ENCODE measurements at places on chromosomes 4 and X.

GRCh38 chr4:113052379-113052951 lies 3.0 kb downstream of the ANK2 start:
- peak; percentile 5 for DNase-seq

DNA sequence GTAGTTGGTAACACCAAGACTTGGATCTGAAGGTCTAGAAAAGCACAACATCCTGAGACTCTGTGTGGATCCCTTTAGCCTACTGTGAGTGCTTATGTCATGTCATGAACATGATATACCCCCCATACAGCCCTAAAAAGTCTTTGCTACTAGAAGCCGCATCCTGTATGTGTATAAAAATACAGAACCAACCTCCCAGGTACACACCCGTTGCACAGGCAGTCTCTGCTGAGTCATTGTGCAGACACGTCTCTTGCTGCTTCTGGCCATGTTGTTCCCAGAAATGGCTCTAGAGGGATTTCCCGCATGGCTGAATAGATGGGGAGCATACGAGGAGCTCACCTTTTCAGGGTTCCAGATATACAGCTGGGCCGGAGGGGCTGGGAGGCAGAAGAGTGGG lies 93.3 kb downstream of the MAMLD1 start:
- DNase-seq, result no peak

GRCh38 chr4:26235500-26235899 lies 85.3 kb upstream of the RBPJ start:
- DNase-seq, result no peak

GRCh38 chr4:139301821-139302611 lies at the start of gene NDUFC1:
NDUFC1 (minus strand) TSS chr4:139302477; CDS start chr4:139295798, 6,679 bp downstream.
- peak; percentile 21 for DNase-seq

DNA sequence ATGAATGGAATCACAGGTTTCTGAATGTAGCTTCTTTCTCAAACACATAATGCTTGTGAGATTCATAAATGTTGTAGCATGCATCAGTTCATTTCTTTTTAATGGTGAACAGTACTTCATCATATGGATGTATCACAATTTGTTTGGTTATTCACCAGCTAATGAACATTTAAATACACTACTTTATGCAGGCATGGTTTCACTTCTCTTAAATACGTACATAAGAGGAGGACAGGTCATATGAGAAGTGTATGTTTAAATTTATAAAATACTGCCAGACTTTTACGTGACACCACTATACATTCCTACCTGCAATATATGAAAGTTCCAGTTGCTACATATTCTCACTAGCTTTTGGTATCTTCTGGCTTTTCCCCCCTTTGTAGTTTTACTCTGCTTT lies 65.4 kb downstream of the ANKRD17 start:
- DNase-seq, result no peak

GRCh38 chr4:24070117-24070516 lies 180.3 kb upstream of the PPARGC1A start:
- DNase-seq, result no peak

GRCh38 chr4:11038926-11039325 lies 354.4 kb upstream of the CLNK start:
- DNase-seq, result no peak

DNA sequence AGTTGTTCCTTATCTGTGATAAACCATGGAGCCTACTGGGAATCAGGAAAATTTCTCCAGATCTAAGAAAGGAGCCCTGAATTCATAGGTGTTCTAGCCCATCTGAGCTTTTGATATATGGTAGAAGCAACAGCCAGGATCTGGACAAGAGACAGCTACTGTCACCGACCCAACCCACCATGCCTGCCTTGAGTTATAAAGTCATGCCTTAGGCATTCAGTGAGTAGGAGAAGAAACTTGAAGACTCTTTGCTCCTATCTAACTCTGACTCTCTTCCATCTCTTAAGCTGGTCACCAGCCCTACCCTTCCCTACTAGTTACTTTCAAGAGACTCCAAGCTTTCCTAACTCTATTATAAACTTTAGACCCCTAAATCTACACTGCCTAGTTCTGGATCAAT lies 83.9 kb upstream of the FAM9B start:
- no peak for DNase-seq

GRCh38 chr4:127782025-127782274 lies 172 bp upstream of the HSPA4L start:
- DNase-seq, result peak; percentile 18

DNA sequence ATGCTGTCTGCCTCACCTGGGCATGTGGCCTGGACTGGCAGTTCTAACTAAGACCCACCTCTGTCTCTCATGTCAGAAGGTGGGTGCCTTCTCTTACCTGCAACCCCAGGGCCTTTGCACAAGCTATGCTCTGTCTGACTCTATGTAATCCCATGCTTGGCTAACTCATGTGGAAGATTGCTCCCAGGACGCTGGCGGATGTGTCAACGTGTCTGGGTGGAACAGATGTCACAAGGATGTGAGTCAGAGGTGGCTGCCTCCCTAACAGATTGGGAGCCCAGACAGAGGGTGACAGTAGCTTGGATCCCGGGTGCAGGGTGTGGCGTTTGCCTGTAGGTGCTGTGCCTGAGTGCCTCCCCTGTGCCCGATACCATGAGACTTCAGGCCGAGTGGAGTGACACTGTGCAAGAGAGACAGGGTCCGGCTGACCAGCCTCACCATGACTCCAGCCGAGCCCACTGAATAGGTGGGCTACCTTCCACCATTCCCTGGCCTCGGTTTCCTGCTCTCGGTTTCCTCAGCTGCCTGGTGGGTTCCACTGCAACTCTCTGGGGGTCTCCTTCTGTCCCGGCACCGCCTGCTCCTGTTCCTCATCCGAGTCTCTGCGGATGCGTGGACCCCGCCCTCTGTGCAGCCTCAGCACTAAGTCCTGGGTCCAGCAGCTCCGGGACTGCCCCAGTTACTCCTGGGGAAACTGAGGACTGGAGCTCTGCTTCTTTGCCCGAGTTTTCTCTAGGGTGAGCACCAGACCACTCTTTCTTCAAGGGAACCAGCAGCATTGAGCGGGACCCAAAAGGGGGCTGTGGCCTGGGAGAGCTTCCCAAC lies 11.0 kb downstream of the SH3BP2 start:
- DNase-seq, result no peak

DNA sequence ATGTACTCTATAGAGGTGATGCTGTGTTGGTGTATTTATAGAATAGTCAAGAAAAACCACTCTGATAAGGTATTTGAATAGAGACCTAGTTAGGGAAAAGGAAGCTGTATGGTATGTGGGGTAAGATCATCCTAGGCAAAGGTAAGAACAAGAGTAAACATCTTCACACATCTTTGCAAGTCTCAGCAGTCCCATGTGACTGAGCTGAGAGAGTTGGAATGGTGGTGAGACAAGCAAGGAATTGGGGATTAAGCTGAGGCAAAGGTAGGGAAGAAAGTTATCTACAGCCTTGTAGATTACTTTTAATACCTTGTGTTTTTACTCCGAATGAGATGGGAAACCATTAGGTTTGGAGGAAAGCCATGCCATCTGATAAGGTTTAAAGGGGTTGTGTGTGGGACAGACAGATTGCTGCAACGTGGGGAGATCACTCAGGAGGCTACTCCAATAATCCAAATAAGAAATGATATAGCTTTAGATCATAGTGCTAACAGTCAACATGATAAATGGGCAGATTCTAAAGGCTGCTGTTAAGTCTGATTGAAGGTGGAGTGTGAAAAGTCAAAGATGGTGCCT lies 31.7 kb upstream of the MANBA start:
- no peak for DNase-seq

GRCh38 chr4:124804041-124804440 lies 91.5 kb upstream of the ANKRD50 start:
- DNase-seq, result no peak

- no peak for DNase-seq
These were observed 27.2 kb downstream of the HTR2C start for GRCh38 chrX:114611018-114611619.

DNA sequence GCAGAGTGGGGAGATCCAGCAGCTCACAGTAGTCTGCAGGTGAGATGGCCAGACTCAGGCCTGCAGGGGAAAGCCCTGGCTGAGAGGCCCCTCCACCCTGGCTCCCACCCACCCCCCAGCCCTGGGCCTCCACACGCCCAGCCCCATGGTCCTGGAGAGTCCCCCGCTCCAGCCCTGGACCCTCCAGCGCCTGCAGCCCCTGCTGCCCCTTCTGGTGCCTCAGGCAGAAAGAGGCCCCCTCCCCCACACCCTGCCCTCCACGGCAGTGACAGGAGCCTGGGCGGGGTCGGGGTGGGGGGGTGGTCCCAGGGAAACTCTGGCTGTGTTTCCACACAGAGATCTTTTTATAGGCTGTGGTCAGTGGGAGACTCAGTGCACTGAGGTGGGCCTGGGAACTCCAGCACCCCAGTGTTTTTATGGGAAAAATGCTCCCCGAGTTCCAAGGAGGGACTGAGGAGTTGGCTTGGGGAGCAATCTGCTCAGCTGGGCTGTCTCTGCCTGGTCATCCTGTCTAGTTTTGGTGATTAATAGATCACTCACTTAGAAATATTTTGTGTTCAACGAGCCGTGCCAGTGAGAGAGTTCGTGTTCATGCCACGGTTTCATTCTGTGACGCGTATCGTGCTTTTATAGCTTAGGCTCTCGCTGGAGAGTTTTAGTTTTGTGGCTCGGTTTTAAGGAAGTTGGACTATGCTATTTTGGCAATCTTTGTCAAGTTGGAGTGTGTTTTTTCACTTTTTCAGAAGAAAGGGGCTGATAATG lies 53.1 kb upstream of the HGFAC start:
- DNase-seq, result no peak

DNA sequence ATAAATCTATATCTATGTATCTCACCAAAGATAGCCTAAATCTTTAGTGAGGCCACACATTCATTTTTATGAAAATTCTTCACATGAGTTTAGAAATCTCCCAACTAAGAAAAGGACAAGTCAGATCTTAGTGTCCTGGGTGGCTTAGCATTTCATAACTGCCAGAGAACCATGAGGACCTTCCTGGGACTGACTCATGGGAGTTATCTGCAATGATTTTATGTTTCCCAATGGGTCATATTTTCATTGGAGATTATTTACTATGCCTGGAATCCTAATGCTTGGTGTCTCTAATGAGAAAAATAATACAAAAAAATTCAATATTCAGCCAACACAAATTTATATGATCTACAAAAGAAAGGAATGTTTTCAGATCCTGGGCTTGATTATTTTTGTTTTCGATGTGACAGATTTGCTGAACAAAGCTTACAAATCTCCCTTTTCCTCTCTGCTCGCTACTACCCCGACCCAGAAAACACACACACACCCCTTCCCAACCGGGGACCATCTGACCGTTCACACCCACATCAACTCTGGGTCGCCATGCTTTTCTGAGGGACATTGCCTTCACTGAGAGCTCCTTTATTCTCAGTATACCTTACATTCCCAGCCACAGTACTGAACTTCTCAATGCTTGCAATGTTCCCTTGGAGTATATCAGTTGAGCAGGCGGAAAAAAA lies 40.1 kb downstream of the SORBS2 start:
- DNase-seq, result no peak

Measured in DMS79 (cell line).